ENCODE measurements at places on chromosomes 6 and 20.

GRCh38 chr20:5658912-5659345 is 91.3 kb upstream of the SHLD1 start:
- peak; percentile 57 for DNase-seq

DNA sequence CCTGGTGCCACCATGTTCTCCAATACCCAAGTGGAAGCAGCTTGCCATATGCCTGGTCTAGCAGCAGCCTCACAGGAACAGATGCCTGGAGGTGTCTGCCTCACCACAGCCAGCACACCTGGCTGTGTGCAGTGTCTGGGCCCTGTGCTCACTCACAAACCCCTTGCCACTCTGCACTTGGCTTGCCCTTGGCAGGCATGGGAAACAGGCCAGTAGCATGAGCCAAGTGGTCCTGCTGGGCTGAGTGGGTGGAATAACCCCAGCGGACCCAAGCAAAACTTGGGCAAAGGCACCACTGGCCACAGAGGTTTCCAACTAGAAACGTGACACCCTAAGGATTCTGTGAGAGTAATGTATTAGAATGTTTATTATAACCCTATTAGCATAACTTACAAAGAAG is 600.5 kb upstream of the GJE1 start:
- no peak for DNase-seq

- no peak for DNase-seq
Measured at GRCh38 chr20:17741220-17741619, 41.5 kb downstream of the BANF2 start.

- DNase-seq, result no peak
Measured at GRCh38 chr6:15264412-15264811, 18.5 kb downstream of the JARID2 start.

GRCh38 chr6:56798163-56798562 is 155.5 kb upstream of the DST start:
- no peak for DNase-seq

DNA sequence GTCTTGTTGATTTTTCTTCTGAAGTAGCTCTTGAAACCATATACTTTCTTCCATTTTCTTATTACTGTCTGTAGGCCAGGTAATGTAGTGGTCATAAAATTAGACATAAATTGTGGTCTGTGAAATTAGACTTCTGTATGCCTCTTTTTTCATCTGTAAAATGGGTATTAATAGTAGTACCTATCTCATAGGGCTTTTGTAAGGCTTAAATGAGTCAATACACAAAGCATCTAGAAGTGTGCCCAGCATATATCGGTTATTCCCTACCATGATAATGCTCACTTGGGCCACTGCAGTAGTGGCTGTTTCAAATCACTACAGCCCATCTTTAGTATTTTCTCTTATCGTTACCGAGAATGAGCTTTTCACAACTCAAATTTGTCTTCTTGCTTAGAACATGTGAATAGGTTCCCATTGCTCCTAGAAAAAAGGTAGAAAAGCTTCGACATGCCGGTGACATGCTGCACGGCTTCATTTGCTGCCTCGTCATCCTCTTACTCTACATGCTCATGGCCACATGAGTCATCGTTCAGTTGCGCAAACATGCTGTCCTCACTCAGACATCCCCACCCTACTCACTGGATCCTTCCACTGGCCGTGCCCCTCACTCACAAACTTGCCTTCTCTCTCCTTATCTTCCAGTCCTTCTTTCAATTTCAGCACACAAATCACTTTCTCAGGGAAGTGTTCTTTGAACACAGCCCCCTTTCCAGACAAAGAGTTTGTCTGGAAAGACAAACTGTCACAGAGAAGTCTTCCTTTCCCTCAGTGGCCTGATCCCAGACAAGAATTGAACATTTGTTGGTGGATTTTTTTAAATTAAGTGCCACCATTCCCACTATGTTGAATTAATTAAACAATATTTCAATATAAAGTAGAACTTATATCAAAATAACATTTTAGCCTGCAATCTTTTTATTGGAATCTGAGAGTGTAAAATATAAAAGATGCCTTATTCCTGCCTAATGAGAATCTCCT is 32.2 kb upstream of the ERVFRD-1 start:
- DNase-seq, result peak; percentile 5

- no peak for DNase-seq
Measured at GRCh38 chr6:102458990-102459389, 1065.5 kb downstream of the GRIK2 start.

GRCh38 chr20:676967-677366 is 1.4 kb upstream of the SCRT2 start:
- no peak for DNase-seq

DNA sequence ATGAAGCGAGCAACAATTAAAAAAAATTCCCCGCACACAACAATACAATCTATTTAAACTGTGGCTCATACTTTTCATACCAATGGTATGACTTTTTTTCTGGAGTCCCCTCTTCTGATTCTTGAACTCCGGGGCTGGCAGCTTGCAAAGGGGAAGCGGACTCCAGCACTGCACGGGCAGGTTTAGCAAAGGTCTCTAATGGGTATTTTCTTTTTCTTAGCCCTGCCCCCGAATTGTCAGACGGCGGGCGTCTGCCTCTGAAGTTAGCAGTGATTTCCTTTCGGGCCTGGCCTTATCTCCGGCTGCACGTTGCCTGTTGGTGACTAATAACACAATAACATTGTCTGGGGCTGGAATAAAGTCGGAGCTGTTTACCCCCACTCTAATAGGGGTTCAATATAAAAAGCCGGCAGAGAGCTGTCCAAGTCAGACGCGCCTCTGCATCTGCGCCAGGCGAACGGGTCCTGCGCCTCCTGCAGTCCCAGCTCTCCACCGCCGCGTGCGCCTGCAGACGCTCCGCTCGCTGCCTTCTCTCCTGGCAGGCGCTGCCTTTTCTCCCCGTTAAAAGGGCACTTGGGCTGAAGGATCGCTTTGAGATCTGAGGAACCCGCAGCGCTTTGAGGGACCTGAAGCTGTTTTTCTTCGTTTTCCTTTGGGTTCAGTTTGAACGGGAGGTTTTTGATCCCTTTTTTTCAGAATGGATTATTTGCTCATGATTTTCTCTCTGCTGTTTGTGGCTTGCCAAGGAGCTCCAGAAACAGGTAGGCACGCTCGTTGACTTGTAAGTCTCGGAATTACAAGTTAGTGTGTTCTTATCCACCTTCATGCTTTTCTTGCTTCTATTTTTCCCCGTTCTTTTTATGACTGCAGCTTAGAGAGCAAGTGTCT is at the start of gene EDN1:
Gene EDN1, plus strand, starts transcription at position 429 of the 888 bp plus-strand sequence. Its CDS starts 269 bp downstream, at position 698.
- DNase-seq, result peak; percentile 50

DNA sequence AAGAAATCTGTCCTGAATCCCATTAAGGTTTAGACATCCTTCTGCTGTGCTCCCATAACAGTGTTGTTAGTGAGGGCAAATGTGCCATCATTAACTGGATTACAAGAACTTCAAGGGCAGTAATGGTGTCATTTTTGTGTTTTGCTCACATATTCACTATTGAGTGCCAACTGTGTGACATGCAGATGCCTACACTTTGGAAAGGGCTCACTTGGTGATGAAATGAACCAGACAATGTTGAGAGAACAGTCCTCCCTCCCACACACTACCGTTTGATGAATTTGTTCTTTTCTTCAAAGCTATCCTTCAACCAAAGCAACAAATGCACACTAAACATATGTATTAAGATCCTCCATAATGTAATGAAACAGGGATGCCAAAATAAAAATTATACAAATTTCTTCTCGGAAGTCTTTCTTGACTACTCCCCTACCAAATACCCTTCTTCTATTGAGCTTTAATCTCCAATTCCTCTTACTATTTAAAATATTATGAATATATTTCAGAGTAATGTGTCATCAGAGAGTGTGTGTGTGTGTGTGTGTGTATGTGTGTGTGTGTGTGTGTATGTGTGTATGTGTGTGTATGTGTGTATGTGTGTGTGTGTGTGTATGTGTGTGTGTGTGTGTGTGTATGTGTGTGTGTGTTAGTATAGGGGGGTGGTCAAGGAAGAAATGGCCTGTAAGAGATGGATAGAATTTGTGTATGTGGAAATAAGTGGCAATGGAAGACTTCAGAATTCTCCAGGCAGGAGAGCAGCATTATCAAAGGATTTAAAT is 92.3 kb upstream of the ENPP5 start:
- no peak for DNase-seq

- no peak for DNase-seq
Measured at GRCh38 chr6:159983641-159984080, 14.8 kb downstream of the IGF2R start.

- no peak for DNase-seq
Measured at GRCh38 chr6:75333676-75334200, 49.1 kb upstream of the TMEM30A start.

- DNase-seq, result no peak
Measured at GRCh38 chr6:167560673-167561569, 236.0 kb downstream of the TTLL2 start.

- DNase-seq, result no peak
Measured at GRCh38 chr6:11798096-11798495, 19.5 kb upstream of the ADTRP start.

- DNase-seq, result peak; percentile 25
Measured at GRCh38 chr20:56422076-56422823, 10.2 kb downstream of the CASS4 start.

- DNase-seq, result no peak
Measured at GRCh38 chr6:83185096-83185495, 8.0 kb downstream of the PGM3 start.

GRCh38 chr20:8223091-8223870 is 91.2 kb downstream of the PLCB1 start:
- no peak for DNase-seq

GRCh38 chr6:44489910-44490604 is 102.6 kb downstream of the CDC5L start:
- no peak for DNase-seq

- no peak for DNase-seq
Measured at GRCh38 chr6:151649835-151650234, 156.0 kb downstream of the CCDC170 start.

GRCh38 chr6:138953451-138953850 is 34.6 kb downstream of the REPS1 start:
- DNase-seq, result no peak

DNA sequence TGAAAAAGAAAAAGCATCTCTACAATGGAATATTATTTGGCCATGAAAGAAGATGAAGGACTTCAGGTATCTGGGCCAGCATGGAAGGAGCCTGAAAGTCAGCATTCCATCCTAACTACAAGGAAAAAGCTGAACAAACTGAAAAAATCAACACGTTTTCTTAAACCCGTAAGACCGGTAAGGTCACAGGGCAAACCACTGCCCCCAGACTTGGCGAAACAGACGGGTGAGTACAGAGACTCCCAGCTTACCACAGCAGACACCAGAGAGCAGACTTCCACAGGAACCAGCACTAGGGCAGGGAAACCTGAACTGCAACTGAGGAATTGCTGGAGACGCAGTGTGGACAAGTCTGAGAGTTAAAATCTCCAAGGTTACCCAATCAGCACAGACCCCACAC is 31.4 kb downstream of the BEND3 start:
- no peak for DNase-seq

DNA sequence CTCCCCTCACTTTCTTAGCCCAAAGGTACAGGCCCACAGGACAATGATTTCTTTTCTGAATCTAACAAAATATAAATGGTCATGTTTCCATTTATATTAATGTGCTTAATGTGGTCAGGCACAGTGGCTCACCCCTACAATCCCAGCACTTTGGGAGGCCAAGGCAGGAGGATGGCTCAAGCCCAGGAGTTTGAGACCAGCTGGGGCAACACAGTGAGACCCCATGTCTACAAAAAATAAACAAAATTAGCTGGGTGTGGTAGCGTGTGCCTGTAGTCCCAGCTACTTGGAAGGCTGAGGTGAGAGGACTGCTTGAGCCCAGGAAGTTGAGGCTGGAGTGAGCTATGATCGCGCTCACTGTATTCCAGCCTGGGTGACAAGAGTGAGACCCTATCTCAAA is 77.2 kb upstream of the TULP1 start:
- DNase-seq, result no peak

DNA sequence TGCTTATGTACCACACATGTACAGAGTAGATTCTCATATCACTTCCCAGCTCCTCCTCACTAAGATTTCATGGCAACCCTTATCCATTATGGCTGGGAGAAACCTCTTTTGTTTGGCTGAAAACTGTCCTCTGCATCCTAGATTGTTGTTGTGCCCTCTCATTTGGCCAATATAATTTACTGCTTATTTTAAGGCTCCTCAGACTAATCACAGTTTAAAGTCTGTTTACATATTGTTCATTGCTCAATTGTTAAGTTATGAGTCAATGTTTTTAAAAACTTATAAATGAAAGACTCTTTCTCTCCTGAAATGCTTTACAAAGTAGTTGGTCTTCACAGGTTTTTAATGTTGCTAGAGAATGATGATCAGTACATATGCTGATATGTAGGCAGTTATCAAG is 57.3 kb downstream of the FAM83B start:
- DNase-seq, result no peak

GRCh38 chr6:24655215-24655614 is 9.2 kb upstream of the KIAA0319 start:
- DNase-seq, result no peak

DNA sequence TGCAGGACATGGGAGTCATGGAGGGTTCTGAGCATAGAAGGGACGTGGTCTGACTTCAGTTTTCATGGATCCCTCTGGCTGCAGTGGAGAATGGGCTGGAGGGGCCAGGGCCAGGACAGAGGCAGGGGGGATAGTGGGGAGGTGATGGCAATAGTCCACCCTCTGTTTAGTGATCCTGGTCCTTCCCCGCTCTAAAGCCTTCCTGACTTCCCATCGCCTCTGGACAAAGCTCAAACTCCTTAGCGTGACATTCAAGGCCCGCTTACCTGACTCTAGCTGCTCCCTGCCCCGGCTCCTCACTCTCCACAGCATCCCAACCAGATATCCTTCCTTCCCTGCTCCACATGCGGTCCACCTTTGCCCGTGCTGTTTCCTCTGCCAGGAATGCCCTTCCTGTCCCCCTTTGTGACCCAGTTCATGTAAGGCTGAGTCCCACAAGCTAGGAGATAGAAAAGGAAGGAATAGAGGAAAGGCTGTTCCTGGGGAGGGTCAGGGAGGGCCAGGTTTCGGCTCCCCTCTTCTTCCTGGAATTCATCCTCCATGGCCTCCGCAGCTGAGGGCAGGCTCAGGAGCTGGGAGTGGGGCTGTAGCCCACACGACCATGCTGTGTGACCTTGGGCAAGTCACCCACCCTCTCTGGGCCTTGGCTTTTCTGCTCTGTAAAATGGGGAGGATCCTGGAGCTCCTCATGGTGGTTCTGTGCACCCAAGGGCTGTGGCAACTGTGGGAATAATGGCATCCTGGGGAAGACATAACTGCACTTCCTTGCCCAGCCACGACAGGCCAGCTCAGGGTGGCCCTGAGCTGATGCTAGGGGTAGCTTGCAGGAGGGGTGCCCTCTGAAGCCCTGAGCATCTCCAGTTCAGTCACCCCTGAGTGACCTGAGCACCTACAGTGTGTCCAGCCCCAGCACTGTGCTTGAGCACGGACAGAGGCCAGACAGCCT is 116.1 kb downstream of the CEBPB start:
- DNase-seq, result no peak

GRCh38 chr20:41649489-41649888 is 31.3 kb upstream of the CHD6 start:
- no peak for DNase-seq

- DNase-seq, result no peak
Measured at GRCh38 chr6:49531774-49532569, 18.5 kb upstream of the C6orf141 start.

DNA sequence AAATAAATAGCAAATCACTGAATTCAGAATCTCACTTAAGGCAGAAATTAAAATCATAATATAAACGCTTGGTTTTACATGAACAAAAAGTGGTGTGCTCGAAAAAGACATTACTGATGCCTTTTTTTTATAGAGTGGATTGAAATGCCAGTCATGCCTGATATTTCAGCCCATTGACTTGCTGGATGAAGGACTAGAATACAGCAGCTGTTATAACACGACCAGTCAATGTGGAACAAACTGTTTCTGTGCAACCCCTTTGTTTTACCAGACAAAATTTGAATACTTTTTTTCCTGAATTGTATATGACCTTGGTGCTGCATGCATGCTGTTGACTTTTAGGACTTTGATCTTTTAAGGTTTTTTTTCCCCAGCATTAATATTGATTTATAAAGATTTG is 150.0 kb downstream of the QKI start:
- no peak for DNase-seq
